ENCODE measurements at places on chromosomes 11 and 22.

GRCh38 chr11:120807414-120808150, 216.3 kb upstream of the TBCEL start:
- peak; percentile 88 for DNase-seq

DNA sequence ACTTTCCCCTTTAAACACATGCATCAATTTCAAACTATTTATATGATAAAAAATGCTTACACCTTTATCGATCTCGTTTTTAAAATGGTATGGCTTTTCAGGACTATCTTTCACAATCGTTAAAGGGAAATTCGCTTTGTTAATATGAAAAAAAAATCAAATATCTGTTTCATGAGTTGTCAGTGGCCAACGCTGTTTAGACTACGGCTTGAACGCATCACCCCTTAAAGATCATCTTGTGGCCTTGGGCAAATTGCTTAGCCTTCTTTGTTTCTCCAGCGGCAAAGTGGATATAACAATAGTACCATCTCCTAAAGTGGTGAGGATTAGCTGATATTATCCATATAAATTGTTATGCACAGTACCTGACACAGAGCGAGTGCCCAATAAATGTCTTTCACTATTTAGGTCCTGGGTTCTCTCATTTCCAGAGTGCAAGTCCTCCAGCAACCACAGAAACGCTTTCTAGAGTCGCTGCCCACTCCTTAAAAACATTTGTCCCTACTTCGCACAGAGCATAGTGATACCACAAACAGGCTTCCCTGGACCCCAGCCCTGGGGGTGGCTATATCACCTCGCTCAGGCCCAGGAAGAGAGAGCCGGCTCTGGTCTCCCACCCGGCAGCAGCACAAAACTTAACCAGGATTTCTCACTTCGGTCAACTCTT, 904 bp downstream of the SLC35F2 start:
- no peak for DNase-seq

GRCh38 chr11:119637481-119637880, 91.5 kb downstream of the NECTIN1 start:
- no peak for DNase-seq

- no peak for DNase-seq
Observed at GRCh38 chr22:27437570-27437969, 364.0 kb downstream of the MN1 start.

DNA sequence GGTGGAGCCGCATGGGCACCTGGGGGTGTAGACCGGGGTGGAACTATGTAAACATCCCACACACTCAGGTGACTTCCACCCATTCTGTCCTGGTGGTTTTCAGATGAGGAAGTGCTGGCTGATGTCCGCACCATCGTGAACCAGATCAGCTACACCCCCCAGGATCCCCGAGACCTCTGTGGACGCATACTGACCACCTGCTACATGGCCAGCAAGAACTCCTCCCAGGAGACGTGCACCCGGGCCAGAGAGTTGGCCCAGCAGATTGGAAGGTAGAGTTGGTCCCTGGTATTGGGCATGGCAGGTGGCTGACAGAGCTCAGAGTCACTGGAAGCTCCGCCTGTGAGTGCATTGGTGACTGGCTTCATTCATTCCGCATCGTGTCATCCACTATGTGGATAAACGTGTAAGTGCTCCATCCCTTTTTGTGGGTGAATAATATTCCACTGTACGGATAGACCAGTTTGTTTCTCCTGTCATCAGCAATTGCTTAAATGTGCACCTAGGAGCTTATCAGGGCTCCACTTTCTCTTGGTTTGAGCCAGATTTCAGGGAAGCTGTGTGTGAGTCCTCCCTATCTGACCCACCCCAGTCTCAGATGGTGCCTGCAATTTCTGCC, 29.9 kb downstream of the NADSYN1 start:
- no peak for DNase-seq

DNA sequence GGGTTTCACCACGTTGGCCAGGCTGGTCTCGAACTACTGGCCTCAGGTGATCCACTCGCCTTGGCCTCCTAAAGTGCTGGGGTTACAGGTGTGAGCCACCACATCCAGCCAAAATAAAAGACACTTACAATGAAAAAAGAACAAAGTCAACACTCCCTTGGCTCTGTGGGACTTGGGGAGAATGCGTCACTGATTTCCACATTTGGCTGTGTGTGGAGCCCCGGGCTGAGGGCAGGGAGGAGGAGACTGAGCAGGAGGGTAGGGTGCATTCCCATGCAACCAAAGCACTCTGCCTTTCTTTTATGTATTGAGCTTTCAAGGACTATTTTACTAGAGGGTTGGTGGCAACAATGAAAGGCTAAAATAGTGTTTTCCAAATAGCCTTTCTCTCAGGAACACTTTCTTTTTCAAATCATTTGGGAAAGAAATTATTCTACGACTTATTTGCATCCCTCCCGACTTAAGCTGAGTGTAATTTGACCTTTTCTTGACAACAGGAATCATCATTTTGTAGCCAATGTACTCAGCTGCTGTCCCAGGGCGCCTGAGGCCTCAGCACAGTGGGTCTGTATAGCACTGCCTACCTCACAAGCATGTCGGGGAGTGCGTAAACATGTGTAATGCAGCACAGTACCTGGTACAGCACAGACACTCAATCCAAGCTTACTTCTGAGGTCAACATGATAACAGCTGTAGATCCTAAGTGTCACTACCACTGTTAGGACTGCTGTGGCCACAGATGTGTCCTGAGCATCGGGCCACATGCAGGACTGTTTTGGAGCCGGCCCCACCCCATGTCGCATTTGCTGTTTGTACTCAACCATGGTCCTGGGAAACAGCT, 10.1 kb upstream of the SERPIND1 start:
- DNase-seq: no peak

GRCh38 chr22:17112491-17113042, 8.6 kb downstream of the TMEM121B start:
- no peak for DNase-seq

DNA sequence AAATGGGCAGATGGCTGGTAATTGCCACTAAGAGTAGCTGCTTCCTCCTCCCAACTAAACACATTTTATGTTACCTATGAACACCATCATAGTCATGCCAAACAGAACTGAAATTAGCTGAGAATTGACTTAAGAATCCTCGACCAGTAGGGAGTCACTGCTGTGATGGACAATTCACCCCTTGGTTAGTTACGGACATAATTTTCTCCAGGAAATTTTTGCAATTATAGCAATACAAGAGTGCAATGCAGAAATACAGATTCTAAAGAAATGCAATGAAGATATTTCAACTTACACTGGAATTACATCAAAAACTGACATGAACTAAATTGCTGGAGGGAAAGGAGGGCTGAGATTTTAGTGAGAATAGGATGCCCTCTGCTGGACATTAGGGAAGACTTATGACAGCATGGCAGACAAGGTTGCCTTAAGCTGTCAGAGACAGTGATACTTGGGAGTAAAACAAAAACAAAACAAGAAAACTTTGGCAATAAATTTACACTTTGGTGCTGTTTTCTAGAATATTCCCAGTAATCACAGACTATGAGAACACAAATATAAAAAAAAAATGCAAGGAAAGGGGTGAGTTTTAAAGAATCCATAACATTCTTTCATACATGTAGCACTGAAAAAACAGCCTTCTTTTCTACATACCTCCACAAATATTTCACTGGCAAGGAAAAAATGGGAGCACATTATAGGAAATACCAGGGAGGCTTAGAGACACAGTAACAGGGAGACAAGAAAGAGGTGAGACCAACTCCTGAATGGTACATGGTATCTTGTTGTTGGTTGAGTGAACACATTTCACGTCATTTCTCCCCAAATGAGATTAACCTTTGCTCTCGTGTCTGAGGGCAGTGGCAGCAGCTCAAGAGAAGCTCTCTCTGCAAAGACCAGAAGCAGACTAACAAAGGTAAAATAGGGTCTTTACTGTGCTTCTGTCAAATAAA, 11.2 kb upstream of the PPP2R1B start:
- DNase-seq: no peak

DNA sequence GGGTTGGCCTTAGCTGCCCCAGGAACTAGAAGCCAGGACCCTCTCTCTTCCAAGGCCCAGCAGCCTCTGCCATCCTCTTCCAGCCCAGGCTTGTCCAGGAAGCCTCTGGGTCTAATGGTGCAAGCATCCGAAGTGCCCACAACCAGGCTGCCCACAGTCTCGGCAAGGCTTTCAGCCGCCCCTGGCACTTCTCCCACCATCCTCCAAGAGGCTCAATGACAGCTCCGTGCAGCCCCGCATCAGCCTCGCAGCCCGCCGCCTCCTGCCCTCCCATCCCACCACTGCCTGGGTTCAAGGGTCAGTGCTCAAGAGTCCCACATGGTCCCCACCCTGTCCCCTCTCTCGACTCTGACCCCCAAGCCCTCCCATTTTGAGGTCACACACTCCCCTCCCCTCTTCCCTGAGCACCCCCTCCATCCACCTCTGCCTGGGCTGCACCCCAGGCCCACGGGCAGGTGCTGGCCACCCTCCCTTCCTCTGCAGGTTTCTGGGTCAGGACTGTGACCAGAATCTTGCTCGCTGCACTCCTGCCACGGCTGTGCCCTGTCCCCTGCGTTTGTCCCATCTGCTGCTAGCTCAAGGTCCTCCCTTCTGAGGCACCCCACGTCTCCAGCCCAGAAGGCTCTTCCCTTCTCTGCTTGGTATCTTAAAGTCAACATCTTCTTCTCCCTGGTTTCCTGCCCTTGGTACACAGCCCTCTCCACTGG, 17.2 kb downstream of the IFITM10 start:
- no peak for DNase-seq

- no peak for DNase-seq
Observed at GRCh38 chr11:83070731-83071566, 748 bp downstream of the RAB30 start.

DNA sequence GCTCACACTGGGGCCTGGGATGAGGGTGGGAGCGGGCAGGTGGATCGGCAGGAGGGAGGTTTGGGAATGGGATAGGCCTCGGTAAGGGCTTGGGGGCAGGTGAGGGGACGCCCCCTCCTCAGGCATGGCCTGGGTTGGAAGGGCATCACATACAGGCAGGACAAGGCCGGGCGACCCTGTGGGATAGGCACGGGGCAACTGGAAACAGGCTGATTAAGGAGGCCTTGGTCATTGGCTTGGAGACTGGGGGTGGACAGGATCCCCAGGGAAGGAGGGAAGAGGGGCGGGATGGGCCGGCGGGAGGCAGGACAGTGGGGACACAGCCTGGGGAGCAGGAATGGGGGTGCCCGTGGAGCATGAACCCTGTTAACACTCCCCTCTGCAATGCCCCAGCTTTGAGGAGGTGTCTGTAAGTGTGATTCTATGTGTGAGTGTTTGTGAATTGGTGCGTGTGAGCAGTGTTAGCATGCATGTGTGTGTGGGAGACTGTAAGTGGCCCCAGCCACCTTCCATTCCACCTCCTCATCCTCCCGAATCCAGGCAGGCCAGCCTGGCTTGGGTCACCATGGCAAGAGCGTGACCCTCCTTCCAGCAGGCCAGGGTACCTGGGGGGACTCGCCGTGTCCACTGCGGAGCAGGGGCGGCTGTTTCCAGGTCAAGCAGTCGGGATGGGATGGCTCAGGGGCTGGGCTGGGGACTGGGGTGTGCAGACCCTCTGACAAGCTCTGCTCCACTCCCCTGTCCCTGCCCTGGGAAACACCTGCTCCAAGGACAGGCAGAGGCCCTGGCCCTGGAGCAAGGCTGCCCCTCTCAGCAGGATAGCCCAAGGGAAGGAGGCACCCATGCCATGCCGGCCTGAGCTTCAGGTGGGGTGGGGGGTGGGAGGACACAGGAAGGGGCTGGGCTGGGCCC, 3.4 kb upstream of the PIM3 start:
- DNase-seq: no peak

GRCh38 chr11:35174666-35175065, 35.7 kb downstream of the CD44 start:
- DNase-seq: no peak

DNA sequence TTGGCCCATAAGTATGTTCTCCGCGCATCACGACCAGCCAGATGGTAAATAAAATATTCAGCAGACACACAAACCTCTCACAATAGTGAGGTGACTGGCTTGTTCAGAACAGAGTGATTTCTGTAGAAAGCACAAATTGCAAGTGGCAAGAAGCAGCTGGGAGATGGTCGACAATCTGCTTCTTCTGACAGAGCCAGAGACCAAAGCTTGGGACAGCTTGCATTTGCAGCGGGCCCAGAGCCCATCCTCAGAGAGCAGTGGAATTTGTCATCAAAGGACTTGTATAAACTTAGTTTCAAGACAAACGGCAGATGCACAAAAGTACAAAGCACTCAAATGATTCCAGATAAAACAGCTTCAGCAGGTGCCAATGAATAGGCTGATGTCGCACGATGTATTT, 7.6 kb upstream of the GALNT18 start:
- no peak for DNase-seq

GRCh38 chr11:34214961-34215805, 109.8 kb downstream of the NAT10 start:
- DNase-seq: peak; percentile 83

DNA sequence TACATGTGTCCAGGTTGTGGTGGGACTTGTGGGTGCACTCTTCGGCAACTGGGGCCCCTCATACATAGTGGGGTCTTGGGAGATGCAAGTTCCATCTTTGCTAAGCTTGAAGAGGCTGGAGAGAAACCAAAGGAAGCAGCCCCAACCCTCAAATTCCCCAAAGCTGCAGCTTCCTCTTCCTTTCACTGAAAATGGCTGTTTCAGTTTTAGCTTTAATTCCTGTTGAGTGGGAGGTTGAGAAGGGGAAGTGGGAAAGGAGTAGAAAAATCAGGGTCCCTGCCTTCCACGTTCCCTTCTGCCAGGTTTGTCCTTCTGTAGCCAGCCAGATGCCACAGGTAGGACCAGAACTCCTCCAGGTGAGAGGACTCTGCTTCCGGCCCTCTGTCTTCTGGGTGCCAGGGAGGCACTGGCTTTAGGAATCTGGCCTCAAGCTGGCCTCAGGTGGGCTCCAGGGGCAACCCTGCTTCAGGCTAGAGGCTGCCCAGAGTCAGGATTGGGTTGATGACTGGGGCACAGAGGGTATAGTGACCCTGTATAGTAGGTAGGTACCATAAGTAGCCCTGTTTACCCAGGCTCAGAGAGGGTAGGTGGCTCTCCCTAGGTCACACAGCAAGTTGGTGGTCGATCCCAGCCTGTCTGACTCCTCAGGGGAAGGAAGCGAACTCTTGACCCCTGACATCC, 16.2 kb downstream of the P2RY6 start:
- no peak for DNase-seq

DNA sequence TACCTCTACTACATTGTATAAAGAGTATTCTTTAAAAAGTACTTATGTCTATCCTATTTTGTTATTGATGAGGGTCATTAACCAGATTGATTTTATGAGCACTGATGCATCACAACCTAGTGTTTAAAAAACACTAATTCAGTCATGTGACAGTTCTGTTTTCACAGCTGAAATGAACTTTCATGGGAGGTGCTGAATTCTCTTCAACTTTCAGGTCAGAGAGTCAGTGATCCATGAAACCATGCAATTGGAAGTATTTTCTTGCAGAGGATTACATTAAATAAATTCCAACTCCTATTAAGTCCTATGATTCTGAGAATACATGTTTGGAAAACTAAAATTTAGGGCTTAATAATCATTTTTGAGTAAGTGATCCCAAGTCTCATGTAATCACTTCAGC, 889.4 kb downstream of the KCNA4 start:
- no peak for DNase-seq

- no peak for DNase-seq
Observed at GRCh38 chr11:106724293-106724892, 293.9 kb downstream of the GUCY1A2 start.

All from islet precursor cell (in vitro differentiated cells).